ENCODE measurements at places on chromosomes 1 and 21.

- no peaks in the 10 kb centered on the region for H3K27me3 ChIP-seq
- H3K36me3 ChIP-seq = no peaks in the 10 kb centered on the region
- DNase-seq = peak; percentile 83
- H3K27ac ChIP-seq = no peak overlapping the region
- H3K4me1 ChIP-seq = no peaks in the 10 kb centered on the region
- no peak overlapping the region for H3K4me3 ChIP-seq
Observed at GRCh38 chr1:107689159-107689558, 275.8 kb downstream of the VAV3 start.

- peaks cover 10% of the 10 kb centered on the region for H3K4me1 ChIP-seq
- no peaks in the 10 kb centered on the region for H3K27me3 ChIP-seq
- no peak overlapping the region for H3K27ac ChIP-seq
Observed at GRCh38 chr1:155072531-155073289, 5.9 kb upstream of the EFNA3 start.

- no peaks in the 10 kb centered on the region for H3K4me1 ChIP-seq
- no peaks in the 10 kb centered on the region for H3K27me3 ChIP-seq
- peak; percentile 23 for DNase-seq
- H3K36me3 ChIP-seq = no peaks in the 10 kb centered on the region
- H3K27ac ChIP-seq = no peak overlapping the region
- H3K4me3 ChIP-seq = no peak overlapping the region
Observed at GRCh38 chr1:205287767-205288559, 33.6 kb downstream of the NUAK2 start.

DNA sequence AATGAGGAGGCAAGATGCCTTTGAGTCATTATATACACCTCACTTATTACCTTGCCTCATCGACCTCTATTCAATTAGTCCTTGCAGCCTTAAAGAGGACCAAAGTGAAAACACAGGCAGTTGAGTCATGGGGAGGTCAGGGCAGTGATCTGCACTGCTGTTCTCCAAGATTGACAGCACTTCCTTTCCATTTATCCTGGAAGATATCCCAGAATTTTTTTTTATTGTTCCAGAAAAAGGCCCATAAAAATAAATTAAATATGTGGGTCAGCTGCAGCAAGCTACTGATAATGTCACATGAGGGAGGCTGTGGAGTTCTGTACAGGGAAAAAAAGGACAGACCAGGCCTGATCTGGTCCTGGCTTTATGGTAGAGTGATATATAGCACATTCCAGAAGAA, 33.2 kb upstream of the CDC42BPA start:
- H3K36me3 ChIP-seq = no peaks in the 10 kb centered on the region
- no peak overlapping the region for H3K4me3 ChIP-seq
- DNase-seq = peak; percentile 44
- no peak overlapping the region for H3K27ac ChIP-seq
- no peaks in the 10 kb centered on the region for H3K27me3 ChIP-seq
- H3K4me1 ChIP-seq = peaks cover 13% of the 10 kb centered on the region

DNA sequence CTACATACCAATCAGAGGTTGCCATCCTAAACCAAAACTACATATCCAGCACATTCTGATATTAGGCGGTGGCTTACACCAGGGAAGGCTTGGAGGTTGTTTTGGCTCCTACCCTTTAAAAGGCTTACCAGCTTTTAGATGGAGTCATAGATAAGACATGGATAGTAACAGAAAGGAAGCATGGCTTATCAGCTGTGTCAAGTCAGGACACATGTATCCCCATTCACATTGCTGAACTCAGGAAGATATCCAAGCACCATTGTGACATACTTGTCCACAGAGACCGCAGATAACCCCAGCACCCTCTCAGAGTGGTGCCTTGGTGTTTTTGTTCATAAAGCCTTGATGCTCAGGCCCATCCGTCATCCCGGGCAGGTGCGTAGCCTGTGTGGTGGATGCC, 39.7 kb downstream of the ADARB1 start:
- no peak overlapping the region for H3K27ac ChIP-seq
- no peak overlapping the region for H3K4me3 ChIP-seq
- no peaks in the 10 kb centered on the region for H3K36me3 ChIP-seq
